ENCODE measurements at places on chromosomes 6 and 20.
A peak's percentile ranks its signal among the peaks of the same experiment; 100 is the strongest.

DNA sequence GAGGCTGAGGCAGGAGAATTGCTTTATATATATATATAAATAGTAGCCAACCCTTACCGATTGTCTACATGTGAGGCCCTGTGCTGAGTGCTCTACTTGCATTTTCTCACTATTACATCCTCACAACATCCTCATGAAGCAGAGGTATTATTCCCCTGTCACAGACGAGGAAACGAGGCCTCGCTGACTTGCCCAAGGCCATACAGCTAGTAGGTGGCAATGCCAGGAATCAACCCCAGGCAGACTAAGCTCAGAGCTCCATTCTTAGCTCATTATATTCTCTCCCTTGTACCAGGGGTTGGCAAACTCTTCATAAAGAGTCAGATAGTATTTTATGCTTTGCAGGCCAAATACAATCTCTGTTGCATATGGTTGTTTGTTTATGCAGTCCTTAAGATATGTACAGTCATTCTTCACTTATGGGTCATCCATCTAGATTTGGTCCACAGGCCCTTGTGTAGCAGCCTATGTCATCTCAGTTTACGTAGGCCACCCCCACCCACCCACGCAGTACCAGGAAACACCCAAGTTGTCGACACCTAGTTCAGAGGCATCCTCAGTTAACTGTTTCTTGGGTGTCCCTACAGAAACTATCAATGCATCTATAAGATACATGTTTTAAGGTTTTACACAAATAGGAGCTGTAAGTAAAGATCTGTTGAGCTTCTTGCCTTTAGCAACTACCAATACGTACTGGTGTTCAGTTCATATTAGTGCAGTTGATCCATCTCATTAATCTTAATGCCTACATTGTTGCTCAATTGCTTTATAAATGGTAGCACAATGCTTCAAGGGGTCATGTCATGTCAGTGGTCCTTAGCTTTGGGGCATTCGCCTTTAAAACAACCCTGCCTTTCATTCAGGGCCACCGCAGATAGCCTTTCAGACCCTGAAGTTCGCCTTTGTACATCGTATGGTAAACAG is 3.0 kb downstream of the CASS4 start:
- DNase-seq = peak; percentile 39

GRCh38 chr20:25695532-25696370 is 902 bp downstream of the ZNF337 start:
- no peak for DNase-seq

DNA sequence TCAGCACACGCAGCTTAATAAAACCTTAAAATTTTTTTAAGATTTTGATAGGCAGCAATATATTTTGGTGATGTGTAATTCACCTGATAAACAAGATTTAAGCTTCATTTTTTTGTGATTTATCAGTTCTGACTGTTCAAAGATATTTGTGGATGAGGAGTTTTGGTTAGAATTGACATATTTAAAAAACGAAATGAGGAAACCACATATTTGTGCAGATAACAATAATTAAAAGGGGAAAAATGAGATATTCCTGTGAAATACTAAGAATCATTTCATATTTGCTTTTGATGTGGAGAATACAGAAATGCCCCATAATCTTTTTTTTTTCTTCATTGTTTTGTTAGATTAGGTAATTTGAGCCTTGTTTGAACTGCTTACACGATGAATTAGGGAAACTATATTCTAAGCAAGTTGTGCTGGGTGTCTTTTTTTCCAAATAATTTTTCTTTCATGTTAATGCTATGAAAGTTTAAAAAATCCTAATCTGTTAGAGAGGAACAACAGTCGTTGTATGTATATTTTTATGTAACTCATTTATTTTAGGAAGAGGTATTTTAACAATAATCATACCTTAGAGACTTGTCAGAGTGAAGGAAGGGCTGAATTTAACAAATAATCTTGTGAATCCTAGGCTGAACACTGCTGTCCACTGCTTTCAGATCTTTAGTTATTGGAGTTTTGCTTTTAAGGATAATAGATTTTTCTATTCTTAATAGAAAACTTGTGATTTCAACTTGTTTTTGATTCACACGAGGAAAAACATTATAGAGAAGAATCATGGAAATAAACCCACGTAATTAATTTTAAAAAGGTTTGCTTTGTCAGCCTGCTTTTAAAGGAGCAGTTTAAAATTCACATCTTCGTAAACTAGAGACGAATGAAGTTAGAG is 4.0 kb downstream of the ARID1B start:
- no peak for DNase-seq

DNA sequence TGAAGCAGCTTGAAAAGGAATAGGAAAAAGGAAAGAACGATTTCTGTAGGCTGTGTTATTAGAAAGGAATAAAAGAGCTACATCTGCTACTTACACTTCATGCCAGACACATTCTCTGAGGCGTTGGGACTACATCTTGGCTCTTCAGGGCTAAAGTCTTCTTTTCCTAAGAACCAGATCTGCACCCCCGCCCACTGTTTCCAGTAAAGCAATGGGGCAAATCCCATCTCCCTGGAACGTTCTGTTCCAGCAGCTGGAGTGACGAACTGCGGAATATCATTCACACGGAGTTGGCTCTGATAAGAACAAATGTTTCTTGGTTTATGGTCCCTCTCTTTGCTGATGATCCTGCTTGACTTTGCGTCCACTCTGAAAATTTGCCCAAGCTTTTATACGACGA is 26.9 kb downstream of the FAM50B start:
- DNase-seq = no peak

GRCh38 chr6:63567966-63568365 is 4.3 kb upstream of the LOC128125822 start:
- no peak for DNase-seq

DNA sequence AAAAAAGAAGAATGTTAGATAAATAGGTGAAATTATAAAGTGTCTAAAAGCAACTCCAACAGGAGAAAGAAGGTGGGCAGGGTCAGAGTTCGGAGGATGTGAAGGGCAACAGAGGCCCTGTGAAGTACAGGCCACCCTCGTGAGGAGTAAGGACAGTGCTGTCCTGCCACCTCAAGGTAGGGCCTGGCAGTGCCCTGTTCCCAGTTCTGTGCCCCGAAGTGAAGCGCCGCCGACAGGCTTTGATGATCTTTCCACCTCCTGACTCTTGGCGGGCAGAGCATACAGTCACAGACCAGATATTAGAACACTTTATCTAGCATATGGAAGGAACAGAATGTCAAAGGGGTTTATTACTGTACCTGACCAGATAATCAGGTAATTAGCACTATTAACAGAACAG is 75.8 kb downstream of the GJA10 start:
- no peak for DNase-seq

- no peak for DNase-seq
Measured at GRCh38 chr20:41424546-41424945, 57.9 kb upstream of the EMILIN3 start.

- no peak for DNase-seq
Measured at GRCh38 chr6:95197590-95197989, 379.7 kb upstream of the MANEA start.

GRCh38 chr6:7219310-7219709 is 93.7 kb downstream of the SSR1 start:
- DNase-seq = no peak

DNA sequence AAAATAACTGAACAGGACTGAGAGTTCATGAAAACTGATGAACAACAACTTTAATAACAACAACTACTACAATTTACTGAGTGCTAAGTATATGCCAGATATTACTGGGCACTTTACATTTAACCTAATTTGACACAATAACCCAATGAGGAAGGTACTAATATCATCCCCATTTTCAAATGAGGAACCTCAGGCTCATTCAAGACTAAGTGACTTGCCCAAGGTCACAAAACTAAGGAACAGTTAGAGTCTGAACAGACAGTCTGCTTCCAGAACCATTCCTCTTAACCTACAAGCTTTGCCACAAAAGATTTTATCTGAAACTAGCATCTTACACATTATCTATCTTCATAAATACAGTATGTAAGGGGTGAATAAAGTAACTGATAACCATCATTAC is 10.6 kb upstream of the NDRG3 start:
- no peak for DNase-seq

GRCh38 chr6:14635195-14635594 is 517.6 kb downstream of the CD83 start:
- peak; percentile 49 for DNase-seq

GRCh38 chr20:19571996-19572395 is 186.1 kb upstream of the RIN2 start:
- DNase-seq = no peak

- no peak for DNase-seq
Measured at GRCh38 chr20:42161228-42161829, 543.2 kb upstream of the CHD6 start.

DNA sequence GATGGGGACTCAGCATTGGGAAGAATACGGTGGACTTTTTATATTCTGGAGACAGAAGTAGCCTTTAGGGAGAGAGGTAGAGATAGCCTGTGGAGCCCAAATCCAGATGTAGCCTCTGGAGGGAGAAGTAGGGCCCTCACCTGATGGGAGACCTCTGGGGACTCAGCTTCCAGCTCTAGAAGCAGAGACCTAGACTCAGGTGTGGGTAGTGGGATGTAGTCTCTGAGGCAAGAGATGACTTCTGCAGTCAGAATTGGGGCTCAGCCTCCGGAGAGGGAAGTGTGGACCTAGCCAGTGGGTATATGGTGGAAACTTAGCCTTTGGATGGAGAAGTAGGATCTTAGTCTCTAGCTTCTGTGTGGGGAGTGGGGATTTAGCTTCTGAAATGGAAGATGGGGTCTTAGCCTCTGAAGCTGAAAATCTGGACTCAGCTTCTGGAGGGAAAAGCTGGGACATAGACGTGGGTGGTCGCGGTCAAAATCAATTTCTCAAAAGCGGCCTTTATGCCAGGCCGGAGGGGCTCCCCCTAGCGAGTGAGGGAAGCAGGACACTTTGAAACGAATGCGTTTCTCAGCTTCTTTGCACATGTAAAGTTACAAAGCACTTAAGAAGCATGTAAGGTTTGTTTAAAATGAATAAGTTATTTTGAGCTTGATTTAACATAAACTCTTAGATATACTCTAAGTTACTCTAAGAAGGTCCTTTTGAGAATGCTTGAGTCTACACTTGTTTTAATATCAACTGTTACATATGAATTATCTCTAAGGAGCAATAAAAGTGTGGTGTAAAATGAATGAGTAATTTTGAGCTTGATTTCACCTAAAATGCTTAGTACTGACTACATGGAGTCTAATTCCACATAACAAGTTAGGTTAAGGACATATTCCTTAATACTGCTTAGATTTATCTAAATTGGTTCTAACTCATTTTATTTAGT is 12.9 kb upstream of the ZNF343 start:
- DNase-seq = peak; percentile 56

DNA sequence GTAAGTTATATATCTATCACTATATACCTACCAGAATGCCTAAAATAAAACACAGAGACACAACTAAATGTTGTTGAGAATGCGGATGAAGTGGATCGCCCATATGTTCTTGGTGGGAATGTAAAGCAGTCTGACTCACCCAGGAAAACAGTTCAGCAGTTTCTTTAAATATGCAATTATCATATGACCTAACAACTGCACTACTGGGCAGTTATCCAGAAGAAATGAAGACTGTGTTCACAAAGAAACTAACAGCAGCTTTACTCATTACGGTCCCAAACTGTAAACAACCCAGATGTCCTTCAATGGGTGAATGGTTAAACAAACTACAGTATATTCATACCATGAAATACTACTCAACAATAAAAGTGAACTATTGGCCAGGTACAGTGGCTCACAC is 14.3 kb upstream of the ZC3H12D start:
- no peak for DNase-seq

- no peak for DNase-seq
Measured at GRCh38 chr6:17630511-17631073, 30.5 kb downstream of the FAM8A1 start.

- DNase-seq = no peak
Measured at GRCh38 chr20:50468378-50468798, 41.8 kb upstream of the PTPN1 start.

- DNase-seq = no peak
Measured at GRCh38 chr6:72525821-72526510, 95.9 kb upstream of the KCNQ5 start.

DNA sequence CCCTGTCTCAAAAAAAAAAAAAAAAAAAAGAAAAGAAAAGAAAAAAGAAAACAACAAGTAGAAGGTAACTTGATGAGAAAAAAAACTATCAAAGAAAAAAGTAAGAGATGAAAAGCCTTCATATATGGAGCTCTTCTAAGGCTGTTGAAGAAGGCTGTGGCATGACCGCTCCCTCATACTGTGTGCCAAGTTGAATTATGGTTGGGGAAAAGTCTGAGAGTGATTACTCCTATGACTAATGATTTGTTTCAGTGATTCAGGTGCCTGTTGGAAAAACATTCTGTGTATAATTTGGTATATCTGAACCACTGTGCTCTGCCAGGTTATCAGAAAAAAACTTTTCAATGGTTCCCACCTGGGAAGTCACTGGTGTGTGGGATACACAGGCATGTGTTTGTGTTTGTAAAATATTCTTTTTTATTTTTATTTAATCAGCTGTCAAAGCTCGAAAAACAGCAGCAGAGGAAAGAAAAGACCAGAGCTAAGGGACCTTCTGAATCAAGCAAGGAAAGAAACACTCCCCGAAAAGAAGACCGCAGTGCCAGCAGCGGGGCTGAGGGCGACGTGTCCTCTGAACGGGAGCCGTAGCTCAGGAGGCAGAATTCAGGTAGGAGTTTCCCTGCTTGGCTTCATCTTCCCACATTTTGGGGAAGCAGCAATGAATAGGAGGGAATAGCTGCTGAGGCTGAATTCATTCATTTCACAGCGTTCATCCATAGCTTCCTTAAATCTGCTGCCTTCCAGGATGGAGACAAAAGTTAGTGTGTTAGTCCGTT is 69.7 kb upstream of the SCP2D1 start:
- no peak for DNase-seq

DNA sequence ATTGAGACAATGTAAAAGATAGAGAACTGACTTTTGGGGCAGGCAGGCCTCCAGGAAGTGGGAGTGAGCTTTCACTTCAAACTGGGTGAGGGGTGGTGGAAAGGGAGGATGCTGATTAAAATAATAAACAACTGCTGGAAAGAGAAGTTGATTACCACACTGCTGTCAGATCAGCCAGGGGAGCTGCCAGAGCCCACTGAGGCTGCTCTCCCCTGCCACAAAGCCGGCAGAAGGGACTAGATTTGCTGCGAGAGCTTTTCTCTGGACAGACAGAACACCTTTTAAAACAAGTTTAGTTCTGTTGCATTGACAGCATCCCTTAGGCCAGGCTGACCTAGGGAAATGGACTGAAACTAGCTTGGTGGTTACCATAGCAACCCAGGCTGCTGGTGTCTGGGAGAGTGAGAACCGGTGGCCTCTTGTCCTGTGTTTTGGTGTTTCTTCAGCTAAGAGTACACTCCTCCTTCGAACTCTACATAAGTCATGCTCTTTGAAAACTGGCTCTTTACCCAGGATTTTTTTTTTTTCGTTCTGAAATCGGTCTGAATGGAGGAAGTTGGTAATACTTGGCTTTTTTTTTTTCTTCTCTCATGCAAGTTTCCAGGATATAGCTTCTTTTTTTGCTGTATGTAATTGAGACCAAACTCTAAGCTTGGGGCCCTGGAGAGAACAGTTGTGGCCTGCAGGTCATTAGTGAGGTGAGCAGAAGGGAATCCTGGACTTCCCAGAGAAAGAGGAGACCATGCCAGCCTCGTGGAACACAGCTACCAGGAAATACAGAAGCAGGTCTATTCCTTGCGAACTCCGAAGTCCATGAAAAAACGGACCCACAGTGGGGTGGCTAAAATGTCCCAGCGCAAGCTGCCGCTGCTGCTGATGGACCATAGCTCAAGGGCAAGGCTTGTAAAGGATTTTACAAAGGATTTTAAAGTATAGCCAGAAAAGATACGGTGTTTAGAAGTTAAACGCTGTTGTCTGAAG is 374.4 kb downstream of the UTRN start:
- peak; percentile 38 for DNase-seq

Data from CD4-positive, alpha-beta T cell treated with Interleukin-4 for 1 hour (primary cell).